ENCODE measurements at places on chromosomes 13 and 19. TPM values are rescaled to one million over a fixed set of nuclear protein-coding genes. Genes with fewer than 3 reads are reported as not detected.

The ZNF730 gene
- not detected for total RNA-seq

The INAFM1 gene
- 7.5 TPM for total RNA-seq

The URAD gene
- total RNA-seq, result not detected

- peak; percentile 37 for DNase-seq
Observed at GRCh38 chr13:76711550-76712182, 174.5 kb downstream of the KCTD12 start.
